NK-92 treated with Interleukin-12 subunit alpha and Interleukin-12 subunit beta, amount 100 ng/mL, for 24 hours (cell line): ENCODE measurements at places on chromosomes 7 and 10.

GRCh38 chr10:15141136-15142054 lies 27.1 kb downstream of the NMT2 start:
- no peak for DNase-seq

DNA sequence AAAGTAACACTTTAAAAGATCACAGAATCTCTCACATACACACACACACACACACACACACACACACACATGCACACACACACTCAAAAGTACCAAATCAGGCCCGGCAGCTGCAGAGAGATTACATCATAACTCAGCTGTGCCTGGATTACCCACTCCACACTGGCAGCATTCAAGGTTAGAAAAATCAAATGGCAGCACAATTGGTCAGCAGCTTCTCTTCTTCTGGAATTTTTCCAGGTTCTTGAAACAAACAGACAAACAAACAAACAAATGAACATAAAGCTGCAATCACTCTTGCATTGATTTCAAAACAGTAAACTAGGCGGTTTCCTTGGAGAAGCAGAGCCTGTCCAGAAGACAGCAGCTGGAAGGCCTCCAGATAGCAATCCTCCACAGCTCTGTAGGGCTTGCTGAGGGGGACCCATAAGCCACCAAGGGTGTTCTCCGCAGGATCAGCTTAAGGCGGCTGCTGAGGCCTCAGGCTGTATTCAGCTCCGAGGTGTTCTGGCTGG lies 24.5 kb upstream of the FAM133B start:
- DNase-seq: no peak

DNA sequence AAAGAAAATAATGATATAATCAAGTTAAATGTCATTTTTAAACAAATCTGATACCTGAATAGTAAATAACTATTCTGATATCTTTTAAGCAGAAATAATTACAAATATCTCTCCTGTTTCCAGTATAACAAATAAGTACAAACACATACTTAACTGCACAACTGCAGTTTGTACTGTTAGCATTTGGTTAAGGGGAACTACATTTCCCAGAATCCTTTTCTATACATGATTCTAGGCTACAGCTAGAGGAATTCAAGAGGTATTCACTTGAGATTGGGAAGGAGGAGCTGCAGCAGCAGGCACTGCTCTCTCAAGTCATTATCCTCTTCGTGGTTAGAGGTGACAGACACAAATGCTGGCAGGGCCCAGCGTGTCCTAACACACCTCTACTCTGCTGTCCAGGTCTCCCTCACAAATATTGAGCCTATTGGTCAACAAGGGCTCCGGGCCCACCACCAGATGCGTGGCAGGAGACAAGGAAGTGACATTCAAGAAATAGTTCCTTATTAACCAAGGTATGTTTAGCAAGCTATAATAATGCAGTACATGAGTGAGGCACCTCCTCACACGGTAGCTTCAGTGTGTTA lies 255.1 kb upstream of the MKLN1 start:
- DNase-seq: no peak

DNA sequence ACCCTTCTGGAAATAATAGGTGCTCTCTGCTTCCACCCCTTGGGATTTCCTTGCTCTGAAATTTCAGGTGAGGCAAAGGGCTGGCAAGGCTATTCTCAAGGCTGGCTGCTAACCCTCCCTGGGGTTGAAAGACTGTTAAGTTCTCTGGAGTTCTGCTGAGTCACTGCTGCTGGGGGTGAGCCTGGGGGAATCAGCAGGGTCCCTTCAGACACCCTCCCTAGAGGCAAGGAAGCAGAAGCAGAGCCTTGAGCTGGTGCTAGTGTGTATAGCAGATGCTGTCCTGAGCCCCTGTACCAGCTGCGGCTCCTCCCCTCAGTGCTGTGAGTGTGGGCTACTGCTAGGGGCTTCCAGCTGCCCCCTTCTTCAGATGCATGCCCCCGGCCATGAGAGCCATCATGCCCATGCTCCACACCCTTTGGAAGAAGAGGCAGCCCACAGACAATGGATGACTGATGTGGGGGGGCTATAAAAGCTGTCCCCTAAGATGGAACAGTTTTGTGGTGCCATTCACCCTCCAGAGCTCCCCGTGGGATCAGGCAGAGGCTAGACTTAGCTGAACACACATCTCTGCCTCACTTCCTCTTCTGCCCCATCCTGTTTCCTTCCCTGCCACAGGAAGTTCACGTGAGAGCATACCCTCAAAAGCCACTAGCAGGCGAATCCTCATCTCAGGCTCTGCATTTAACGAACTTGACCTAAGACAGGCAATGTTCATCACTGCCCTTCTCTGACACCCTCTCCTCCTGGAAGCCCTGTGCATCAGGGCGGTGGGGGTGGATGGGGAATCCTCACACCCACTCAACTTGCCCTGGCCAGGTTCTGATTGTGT lies 91.8 kb downstream of the SH3PXD2A start:
- no peak for DNase-seq

GRCh38 chr7:118195837-118196474 lies 12.0 kb downstream of the LSM8 start:
- DNase-seq: peak; percentile 22

GRCh38 chr10:7546385-7546967 lies 120.3 kb downstream of the ITIH5 start:
- no peak for DNase-seq

DNA sequence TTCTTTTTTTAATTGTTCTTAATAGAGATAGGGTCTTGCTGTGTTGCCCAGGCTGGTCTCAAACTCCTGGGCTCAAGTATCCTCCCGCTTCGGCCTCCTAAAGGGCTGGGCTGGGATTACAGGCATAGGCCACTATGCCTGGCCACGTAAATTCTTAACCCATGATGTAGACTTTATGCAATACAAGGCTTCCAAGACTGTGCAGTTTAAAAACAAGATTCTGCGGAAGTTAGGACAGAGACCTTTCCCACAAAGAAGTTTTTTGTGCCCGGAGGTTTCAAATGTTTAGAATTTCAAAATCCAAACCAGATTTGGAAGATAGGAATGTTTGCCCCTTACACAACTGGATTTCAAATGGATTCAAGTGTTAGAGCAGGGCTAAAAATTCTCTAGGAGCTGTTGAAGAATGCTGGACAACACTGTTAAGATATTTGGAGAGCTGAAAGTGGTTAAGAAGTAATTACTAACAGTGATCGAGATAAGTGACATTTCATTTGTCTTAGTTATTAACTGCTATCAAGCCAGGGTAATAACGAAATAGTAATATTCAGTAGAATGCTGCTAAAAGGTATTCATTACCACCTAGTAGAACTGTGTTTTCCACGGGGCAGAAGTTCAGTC lies 7.4 kb downstream of the APBB1IP start:
- DNase-seq: no peak

- no peak for DNase-seq
Observed at GRCh38 chr7:24757353-24758275, at the start of gene GSDME. TSS of gene GSDME (minus strand) at chr7:24757464. CDS start at chr7:24749774, 7,690 bp downstream.

DNA sequence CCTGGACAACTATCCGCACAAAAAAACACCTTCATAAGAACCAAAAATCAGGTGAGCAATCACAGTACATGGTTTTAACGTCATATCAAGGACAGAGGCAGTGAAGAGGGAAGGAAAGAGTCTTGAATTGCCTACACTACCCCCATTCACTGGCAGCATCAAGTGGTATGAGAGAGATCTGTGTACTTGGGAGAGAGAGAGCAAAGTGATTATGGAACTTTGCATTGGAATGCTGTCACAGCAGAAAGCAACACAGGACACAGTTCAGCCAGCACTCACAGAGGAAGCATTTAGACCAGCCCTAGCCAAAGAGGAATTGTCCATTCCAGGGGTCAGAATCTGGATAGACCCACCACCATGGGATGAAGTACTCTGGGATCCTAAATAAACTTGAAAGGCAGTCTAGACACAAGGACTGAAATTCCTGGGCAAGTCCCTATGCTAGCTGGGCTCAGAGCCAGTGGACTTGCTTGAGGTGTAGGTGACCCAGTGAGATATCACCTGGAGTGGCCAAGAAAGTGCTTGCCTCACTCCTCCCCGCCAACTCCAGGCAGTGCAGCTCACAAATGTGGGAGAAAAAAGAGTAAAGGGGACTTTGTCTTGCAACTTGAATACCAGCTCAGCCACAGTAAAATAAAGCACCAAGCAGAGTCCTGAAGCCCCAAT lies 30.5 kb upstream of the SFTPD start:
- DNase-seq: no peak

- DNase-seq: no peak
Observed at GRCh38 chr10:86341361-86341811, 25.2 kb downstream of the GRID1 start.

GRCh38 chr10:3151889-3152565 lies 20.6 kb downstream of the PITRM1 start:
- DNase-seq: no peak

DNA sequence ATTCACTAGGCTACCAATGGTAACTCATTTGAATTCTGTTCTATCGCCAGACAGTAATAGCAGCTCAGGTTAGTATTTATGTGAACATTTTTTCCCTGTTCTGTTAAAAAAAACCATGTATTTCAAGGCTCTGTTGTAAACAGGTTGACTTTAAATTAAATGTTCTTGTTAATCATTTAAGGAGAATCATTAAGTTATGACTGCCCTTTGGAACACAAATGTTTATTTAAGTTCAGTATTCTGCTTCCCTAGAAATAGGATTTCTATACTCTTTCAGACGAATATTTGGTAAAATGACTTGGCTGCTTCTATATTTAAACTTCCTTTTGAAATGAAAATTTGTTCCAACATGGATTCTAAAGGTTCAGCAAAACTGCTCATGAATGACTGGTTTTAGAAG lies 13.1 kb upstream of the CROT start:
- no peak for DNase-seq

DNA sequence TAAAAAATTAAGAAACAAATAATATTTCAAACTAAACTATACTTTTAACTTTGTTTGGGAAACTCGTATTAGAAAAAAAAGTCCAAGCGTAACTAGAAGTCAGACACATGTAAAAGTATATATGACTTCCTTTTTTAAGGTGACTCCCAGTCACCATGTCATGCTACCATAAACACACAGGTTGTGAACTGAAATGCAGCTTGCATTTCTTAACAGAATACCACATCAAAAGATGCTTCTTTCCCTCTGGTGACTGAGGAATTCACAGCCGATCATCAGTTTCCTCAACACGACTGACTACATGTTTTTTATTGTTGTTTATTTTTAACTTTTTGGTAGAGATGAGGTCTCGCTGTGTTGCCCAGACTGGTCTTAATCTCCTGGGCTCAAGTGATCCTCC lies 445.0 kb downstream of the PARD3 start:
- no peak for DNase-seq

DNA sequence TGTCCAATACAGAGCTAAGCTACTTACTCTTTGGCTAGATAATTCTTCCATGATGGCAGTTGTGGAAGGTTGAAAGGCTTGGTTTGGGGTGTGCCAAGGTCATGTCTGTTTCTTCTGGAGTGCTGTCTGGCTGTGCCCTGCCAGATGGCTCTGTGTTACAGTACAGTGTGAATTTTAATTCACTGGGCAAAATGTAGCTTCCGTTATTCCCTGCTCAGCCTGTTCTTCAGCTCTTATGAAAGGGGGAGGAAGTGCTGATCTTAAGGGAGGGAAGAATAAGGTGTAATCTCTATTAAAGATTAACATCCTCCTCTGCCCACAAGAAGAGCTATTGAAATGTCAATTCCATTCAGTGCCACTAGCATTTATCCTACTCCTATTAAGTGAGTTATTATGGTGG lies 52.2 kb downstream of the SND1 start:
- no peak for DNase-seq

- DNase-seq: no peak
Observed at GRCh38 chr10:93333278-93333978, 148.7 kb downstream of the MYOF start.

DNA sequence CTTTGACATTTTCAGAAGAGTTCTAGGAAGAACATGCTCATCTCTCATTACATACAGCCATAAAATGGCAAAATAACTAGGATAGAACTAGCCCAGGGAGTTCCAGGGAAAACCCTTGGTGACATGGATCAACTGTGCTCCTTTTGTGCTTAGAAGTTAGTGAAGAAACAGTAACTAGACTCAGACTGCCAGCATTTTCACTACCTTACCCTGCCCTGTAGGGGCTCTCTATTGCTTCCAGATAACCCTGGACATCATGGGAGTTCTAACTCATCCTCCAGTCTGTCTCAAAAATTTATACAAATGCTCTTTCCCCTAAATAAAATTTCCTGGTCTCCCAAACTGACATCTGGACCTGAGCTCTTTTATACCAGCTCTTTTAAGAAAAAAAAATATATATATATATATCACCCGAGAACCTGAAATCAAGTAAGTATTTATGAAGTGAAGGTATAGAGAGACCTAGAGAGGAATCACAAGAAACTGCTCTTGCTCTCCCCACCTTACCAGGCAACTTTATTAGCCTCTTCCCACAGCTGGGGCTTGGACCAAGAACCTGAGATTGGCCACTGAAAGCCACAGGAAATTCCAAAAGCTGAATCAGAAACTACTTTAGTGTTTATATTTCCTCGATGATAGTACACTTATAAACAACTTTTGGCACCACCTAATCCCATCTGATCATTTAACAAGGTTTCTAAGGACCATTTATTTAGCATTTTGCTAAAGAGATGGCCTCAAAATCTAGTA lies 101.4 kb downstream of the RELN start:
- no peak for DNase-seq

- DNase-seq: no peak
Observed at GRCh38 chr7:28986765-28987110, 28.6 kb upstream of the TRIL start.

DNA sequence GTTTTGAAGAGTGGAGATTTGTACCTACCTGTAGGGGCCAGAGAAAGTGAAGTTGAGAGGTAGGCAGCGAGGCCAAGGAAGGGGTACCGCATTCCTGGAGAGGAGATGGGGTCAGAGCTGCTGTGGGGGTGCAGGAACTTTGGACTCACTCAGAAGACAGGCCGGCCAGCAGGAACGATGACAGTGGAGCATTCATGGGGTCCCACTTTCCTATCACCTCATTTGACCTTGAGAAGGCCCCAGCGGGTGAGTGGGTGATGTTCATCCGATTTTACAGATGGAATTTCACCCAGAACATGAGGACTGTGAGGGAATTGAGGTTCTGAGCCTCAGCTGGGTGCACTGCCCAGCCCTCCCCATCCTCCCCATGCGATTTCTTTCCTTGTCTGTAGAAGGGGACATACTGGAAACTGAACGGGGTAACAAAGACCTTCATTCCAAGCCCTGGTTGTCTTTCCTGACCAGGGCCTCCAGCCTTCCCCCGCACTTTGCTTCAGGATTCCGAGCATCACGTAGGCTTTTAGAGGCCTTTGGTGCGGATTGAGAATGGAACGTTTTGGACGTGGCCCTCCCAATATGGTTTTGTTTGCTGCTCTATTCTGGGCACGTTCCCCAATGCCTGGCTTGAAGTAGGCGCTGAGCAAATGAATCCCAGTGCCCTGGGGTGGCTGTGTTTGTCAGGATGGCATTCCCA lies 87.3 kb downstream of the ADCY1 start:
- no peak for DNase-seq

GRCh38 chr7:25429731-25430130 lies 201.4 kb upstream of the NPVF start:
- DNase-seq: no peak
